ENCODE measurements at places on chromosomes 5 and 9. TPM values are rescaled to one million over a fixed set of nuclear protein-coding genes. Genes with fewer than 3 reads are reported as not detected.

ORM2 gene
- total RNA-seq = 46.0 TPM

OSMR gene
- total RNA-seq = not detected

STK32A gene
- 0.16 TPM for total RNA-seq

RAB3C gene
- total RNA-seq = 0.05 TPM

CDX1 gene
- 0.29 TPM for total RNA-seq

GAPT gene
- not detected for total RNA-seq

C9orf153 gene
- total RNA-seq = not detected

GPR151 gene
- total RNA-seq = not detected

RBM22 gene
- total RNA-seq = 55.3 TPM

CCDC183 gene
- total RNA-seq = 4.2 TPM

ADGRV1 gene
- total RNA-seq = 23.2 TPM

SLC25A48 gene
- 1.6 TPM for total RNA-seq

TRIM7 gene
- total RNA-seq = 1.0 TPM

PDE6A gene
- 2.5 TPM for total RNA-seq

MORN5 gene
- total RNA-seq = not detected

C5orf22 gene
- total RNA-seq = 27.9 TPM

F2R gene
- 6.3 TPM for total RNA-seq

PTPRD gene
- total RNA-seq = 55.9 TPM

TSSK1B gene
- not detected for total RNA-seq

IL13 gene
- not detected for total RNA-seq

DND1 gene
- 1.8 TPM for total RNA-seq

RPL35 gene
- 1,598 TPM for total RNA-seq

PCDHGA12 gene
- total RNA-seq = 1.0 TPM

Measured in Caco-2 (cell line).